Sciatic nerve (tissue), 2 donors: ENCODE measurements at places on chromosomes 5 and 9. TPM values are rescaled to one million over a fixed set of nuclear protein-coding genes. Genes with fewer than 3 reads are reported as not detected.

Gene SHC3
- total RNA-seq = 5.3 TPM

Gene ROPN1L
- total RNA-seq = 0.94 TPM

Gene TSSK1B
- 0.36 TPM for total RNA-seq

Gene CDC20B
- not detected for total RNA-seq

Gene CFAP77
- not detected for total RNA-seq

Gene RHOBTB3
- 192 TPM for total RNA-seq

Gene INSL6
- not detected for total RNA-seq

Gene GPSM1
- 43.7 TPM for total RNA-seq

Gene PCDHA12
- total RNA-seq = 5.8 TPM

Gene PCDHB3
- total RNA-seq = 4.5 TPM

Gene SMIM33
- total RNA-seq = not detected

Gene GABRB2
- 0.13 TPM for total RNA-seq

Gene REXO4
- 23.8 TPM for total RNA-seq

Gene MCC
- 41.9 TPM for total RNA-seq

Gene SPATA31D4
- not detected for total RNA-seq

Gene PCDHGB5
- total RNA-seq = 16.3 TPM

Gene LRRC19
- total RNA-seq = not detected

Gene C8G
- total RNA-seq = not detected

Gene SLC6A7
- total RNA-seq = not detected

Gene AMBP
- not detected for total RNA-seq

Gene CER1
- total RNA-seq = not detected

Gene SKP1
- total RNA-seq = 295 TPM

Gene HAVCR2
- 11.8 TPM for total RNA-seq

Gene MLANA
- not detected for total RNA-seq

Gene PCSK1
- 0.09 TPM for total RNA-seq

Gene PCDHGA5
- 8.8 TPM for total RNA-seq

Gene NMUR2
- not detected for total RNA-seq

Gene NIPAL4
- total RNA-seq = 0.36 TPM

Gene CCDC112
- total RNA-seq = 8.9 TPM

Gene ACOT12
- not detected for total RNA-seq

Gene NR4A3
- 42.2 TPM for total RNA-seq

Gene ENTREP1
- 2.9 TPM for total RNA-seq

Gene SLC36A2
- total RNA-seq = 30.2 TPM

Gene PTGDS
- 1,668 TPM for total RNA-seq

Gene SAPCD2
- 0.36 TPM for total RNA-seq

Gene HMCN2
- 3.3 TPM for total RNA-seq

Gene TRPM3
- 26.1 TPM for total RNA-seq

Gene FAM81B
- not detected for total RNA-seq

Gene TXNDC8
- not detected for total RNA-seq

Gene CDH9
- not detected for total RNA-seq

Gene QRFP
- not detected for total RNA-seq

Gene PCDHA1
- total RNA-seq = not detected

Gene GZMA
- total RNA-seq = 5.3 TPM

Gene SOHLH1
- not detected for total RNA-seq

Gene FAM151B
- total RNA-seq = 3.9 TPM

Gene ABO
- 10.9 TPM for total RNA-seq

Gene LHX3
- total RNA-seq = not detected

Gene GPR151
- not detected for total RNA-seq

Gene NR3C1
- total RNA-seq = 148 TPM

Gene MEIKIN
- total RNA-seq = not detected

Gene PCDHB4
- 12.2 TPM for total RNA-seq

Gene LCN9
- not detected for total RNA-seq
